ENCODE measurements at places on chromosomes 3 and 15.

DNA sequence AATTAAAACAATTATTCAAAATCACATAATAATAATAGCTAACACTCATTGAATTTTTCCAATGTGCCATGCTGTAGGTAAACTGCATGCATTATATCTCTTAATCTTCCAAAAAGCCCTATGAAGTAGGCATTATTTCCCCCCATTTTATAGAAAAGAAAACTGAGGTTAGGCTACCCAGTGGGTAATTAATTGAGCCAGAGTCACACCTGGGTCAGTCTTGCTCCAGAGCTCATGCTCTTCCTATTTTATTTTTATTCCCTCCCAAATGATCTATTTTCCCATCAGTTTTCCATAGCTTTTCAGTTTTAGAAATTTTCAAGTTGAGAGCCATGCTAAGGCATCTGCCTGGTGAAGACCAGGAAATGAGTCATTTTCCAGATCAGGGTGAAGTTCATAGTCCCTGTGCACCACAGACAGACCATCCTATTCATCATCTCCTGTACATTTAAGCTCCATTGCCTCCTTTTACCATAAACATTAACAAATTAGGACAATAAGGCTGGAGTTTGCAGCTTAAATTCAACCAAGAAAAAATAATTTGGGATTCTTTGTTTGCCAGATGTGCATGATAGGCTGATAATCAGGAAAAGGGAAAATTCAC is 417.3 kb downstream of the OTOL1 start:
- DNase-seq, result no peak

DNA sequence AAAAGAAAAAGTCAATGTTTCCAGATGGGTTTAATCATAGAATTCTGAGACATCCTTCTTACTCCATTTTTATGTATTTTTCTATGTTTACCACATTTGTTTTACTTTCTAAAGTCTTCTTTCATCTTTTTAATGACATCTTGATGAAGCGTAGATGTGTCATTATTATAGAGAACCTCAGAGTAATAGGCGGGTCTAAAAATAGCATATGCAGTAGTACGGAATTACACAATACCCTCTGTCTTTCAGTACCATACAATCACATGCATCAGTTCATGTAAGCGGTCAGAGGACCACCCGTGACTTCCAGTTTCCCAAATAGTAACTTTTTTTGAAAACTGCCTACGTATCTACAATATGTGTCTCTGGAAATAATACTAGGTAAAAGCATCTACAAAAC is 224.0 kb downstream of the PLOD2 start:
- no peak for DNase-seq

DNA sequence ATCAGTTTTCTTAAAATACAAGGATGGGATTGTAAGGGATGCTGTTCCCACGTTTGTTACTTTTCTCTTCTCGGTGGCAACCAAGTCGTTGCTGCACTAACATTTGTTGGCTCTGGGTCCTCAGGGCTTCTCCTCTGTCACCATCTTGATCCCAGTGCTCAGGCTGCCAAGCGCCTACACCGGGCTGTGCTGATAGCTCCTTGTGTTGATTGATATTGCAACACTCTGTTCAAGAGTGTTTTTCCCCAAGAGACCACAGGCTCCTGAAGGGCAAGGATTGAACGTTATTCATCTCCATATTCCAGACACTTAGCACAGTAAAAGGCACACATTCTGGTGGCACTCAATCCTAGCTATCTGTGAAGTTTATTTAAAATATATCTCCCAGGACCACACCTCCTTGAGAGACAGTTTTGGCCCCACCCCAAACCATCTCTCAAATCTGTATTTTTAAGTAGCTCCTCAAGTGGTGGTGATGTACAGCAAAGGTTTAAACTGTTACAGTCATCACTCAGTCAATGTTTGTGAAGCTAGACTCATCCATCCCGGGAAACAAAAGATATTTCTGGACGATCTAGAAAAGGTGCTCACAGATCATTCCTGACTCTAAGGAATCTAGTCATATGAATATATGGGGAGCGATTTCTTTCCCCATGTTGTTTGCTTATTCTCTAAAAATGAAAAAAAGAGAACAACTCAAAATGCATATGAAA is 38.5 kb upstream of the FOXP1 start:
- no peak for DNase-seq

GRCh38 chr15:51342227-51342999 is 958 bp downstream of the GLDN start:
- DNase-seq, result no peak

- no peak for DNase-seq
Measured at GRCh38 chr3:15279671-15280402, 52.5 kb downstream of the SH3BP5 start.

DNA sequence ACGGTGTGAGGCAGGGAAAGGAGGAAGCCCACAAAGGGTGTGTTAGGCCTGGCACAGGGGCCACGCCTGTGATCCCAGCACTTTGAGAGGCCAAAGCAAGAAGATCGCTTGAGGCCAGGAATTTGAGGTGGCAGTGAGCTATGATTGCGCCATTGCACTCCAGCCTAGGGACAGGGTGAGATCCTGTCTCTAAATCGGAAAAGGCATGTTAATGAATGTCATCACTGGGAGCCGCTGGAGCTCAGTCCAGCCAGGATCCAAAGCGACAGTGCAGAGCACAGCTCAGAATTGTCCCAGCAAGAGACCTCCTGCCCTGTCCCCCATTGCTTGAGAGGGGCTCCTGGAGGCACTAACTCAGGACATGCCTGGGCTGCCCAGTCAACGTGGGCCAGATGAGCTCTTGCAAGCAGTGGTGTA is 15.0 kb upstream of the FBLN2 start:
- no peak for DNase-seq

DNA sequence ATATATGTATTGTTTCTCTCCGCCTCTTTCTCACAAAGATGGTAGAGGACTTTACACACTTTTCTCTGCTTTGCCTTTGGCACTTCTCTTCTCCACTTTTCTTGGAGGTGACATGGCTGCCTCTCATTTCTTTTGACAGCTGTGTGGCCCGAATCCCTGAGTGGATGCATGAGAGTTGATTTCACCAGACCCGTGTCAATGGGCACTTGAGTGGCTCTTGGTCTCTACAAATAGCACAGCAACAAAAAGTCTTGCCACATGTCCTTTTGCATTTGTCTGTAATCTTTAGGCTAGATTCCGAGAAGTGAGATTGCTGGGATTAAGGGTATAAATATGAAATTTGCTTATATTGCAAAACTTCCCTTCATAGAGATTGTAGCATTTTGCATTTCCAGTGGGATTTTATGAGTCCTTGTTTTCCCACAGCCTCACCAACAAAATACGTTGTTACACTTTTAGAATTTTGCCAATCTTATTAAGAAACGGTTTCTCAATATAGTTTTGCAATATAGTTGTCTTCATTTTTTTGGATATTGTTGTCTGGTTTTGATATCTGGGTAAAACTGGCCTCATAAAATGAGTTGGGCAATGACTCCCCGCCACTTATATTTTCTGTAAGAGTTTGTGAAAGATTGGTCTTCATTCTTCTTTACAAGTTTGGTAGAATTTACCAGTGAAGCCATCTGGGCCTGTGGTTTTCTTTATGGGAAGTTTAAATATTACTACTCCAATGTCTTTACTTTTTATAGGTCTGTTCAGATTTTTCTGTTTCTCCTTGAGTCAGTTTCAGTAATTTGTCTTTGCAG is 5.2 kb upstream of the TRPM1 start:
- DNase-seq, result no peak

- no peak for DNase-seq
Measured at GRCh38 chr3:55658690-55659562, 171.8 kb upstream of the WNT5A start.

DNA sequence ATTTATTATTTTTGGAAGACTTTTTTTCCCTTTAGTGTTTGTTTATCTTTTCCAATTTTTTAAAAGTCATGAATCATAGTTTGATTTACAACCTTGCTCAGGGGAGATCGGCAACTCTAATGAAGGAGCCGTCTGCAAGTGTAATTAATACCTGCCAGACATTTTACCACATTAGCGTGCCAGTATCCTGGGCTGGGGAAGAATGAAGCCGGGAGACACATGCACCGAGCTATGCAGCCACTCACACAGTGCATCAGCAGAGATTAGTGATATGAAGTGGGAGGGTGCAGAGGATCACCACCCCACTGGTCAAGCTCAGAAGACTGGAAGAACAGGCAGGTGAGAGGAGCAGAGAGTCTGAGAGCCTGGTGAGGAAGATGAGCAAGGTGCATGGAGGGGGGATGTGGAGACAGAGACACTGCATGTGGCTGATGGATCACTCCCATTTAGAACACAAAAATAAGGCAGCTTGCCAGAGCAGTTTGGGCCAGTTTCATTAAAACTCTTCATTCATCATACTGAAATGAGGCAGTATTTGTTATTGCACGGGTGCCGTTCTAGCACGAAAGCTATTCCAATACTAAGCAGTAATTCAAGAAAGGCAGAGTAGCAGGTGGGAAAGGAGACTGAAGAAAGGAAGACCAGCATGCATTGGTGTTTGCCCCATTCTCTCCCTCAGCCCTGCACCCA is 821.6 kb downstream of the TUSC7 start:
- no peak for DNase-seq

DNA sequence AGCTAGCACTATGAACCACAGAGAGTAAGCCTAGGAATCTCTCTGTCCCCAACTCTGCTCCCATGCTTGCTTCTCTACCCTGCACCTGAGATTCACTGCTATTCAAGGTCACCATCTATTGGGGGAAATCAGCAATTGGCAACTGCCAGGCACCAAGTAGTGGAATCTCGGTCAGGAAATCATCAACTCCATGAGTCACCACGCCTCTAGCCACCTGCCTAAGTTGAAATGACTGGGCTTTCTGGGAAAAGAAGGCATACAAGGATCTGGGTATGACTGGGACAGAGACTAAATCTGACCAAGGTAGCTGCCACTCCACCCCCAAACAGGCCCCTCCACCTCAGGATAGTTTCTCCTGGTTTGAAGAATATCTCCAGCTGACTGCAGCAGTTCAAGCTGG is 464.1 kb upstream of the CBLB start:
- DNase-seq, result no peak
